Kidney epithelial cell (primary cell): ENCODE measurements at places on chromosomes 4 and X. TPM values are rescaled to one million over a fixed set of nuclear protein-coding genes. Genes with fewer than 3 reads are reported as not detected.

DNA sequence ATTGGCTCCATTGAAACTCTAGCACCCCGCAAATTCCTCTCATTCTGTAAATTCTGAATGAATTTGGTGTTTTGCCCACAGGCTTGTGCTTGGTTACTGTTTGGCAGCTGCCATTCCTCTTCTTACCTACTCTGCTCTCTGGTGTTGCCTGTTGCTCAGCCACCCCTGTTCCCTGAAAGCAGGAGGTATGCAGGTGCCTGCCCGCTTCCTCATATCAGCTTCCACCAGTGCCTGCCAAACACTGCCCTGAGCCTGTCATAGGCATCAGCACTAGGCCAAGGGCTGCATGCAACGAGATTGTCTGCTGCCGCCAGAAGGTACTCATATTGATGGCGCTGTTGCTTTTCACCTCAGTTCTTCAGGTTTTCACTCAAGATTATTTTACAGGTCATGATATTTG is 978.1 kb downstream of the C4orf33 start:
- DNase-seq: no peak

The PORCN gene
- 12.7 and 14.5 TPM in 2 replicates for total RNA-seq

GRCh38 chrX:116726806-116727205 is 264.0 kb upstream of the CT83 start:
- DNase-seq: no peak

GRCh38 chr4:3770323-3771163 is 4.4 kb downstream of the ADRA2C start:
- no peak for DNase-seq

DNA sequence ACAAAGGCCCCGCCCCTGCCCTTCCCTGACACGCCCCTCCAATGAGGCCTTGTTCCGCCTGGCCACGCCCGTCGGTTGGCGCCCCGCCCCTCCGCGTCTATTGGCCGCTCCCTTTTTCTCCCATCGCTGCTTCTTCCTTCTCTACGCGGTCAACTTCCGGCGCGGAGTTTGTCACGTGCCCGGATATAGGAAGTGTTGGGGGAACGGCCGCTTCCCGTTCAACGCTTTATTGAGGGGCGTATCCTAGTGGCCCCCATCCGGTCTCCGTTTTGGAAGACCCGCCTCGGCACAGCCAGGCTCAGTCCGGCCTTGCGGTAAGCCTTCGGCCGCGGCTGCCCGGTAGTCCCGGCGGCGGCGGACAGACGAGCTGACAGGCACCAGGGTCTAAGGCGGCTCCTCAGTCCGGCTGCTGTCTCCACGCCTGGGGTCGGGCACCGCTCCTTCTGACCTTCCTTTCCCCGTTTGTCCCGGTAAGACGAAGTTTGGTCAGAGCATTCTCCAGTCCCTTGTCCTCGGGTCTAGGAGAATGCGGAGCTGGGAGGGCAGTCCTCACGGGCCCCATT is at the start of gene EXOC1:
EXOC1 (plus strand) TSS at position 165 of the 563 bp plus-strand sequence. CDS start 4,676 bp downstream, outside the sequence.
- DNase-seq: peak; percentile 86

DNA sequence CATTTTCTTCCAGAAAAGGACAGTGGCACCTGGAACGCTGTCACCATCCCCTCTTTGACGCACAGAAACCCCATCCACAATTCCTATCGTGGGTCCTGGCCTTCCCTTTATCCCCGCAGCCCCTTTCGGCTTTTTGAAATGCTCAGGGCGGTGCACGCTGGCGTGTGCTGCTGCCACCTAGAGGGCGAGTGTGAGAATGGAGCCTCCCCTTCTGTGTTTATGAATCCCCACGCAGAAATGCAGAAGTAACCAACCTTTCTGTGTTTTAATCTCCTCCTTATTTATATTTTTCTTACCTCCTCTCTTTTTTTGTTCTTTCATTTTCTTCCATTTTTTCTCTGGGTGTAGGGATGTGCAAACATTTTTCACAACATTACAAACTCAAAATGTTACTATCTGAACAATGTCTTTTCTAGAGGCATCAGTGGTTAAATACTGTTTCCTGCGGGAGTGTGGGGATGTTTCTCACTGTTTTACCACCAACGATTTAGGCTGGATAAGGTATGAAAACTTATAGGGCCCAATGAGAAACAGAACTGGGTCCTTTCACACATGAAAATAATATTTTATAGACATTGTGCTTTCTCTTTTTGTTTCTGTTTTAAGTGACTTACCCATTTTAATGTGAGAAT is 50.0 kb downstream of the TMA16 start:
- DNase-seq: no peak

- DNase-seq: no peak
Observed at GRCh38 chrX:9482837-9483236, 18.0 kb downstream of the TBL1X start.

DNA sequence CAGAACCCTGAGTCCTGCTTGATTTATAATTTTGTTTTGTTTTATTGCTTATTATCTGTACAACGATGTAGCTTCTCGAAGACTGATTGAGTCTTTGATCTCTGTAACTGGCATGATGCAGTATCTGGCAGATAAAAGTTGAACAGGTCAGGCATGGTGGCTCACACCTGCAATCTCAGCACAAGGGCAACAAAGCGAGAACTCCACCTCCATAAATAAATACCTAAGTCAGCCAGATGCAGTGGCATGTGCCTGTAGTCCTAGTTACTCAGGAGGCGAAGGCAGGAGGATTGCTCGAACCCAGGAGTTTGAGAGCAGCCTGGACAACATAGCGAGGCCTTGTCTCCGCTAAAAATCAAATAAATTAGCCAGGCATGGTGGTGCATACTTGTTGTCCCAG is 15.7 kb upstream of the WDR19 start:
- no peak for DNase-seq

- DNase-seq: no peak
Observed at GRCh38 chr4:100190643-100191600, 654 bp upstream of the DDIT4L start.
